GM12892 (cell line): ENCODE measurements at places on chromosomes 2 and 18.

GRCh38 chr2:142033393-142033792, 97.4 kb downstream of the LRP1B start:
- no peak for DNase-seq

- DNase-seq = no peak
Observed at GRCh38 chr2:181742922-181743722, 62.8 kb upstream of the NEUROD1 start.

GRCh38 chr18:6022074-6022444, 126.7 kb upstream of the TMEM200C start:
- no peak for DNase-seq

DNA sequence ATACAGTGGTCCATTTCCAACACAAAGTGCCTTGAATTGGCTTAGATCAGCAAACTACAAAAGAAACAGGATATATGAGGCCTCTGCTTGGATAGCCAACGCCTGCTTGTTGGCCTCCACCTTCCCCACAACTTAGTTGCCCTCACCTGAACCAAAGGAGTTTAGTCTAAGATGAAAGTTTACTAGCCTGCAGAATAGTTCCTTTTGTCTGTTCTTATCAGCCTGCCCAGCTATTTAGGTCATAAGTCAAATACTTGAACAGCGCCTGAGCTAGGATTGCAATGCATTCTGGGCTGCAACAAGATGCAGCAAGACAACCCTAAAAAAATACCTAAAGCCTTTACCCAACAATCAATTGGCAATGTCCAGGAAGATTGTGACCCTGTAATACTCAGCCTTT, 13.1 kb upstream of the EPG5 start:
- no peak for DNase-seq

GRCh38 chr2:69192176-69192945, 179.4 kb downstream of the ANTXR1 start:
- no peak for DNase-seq

DNA sequence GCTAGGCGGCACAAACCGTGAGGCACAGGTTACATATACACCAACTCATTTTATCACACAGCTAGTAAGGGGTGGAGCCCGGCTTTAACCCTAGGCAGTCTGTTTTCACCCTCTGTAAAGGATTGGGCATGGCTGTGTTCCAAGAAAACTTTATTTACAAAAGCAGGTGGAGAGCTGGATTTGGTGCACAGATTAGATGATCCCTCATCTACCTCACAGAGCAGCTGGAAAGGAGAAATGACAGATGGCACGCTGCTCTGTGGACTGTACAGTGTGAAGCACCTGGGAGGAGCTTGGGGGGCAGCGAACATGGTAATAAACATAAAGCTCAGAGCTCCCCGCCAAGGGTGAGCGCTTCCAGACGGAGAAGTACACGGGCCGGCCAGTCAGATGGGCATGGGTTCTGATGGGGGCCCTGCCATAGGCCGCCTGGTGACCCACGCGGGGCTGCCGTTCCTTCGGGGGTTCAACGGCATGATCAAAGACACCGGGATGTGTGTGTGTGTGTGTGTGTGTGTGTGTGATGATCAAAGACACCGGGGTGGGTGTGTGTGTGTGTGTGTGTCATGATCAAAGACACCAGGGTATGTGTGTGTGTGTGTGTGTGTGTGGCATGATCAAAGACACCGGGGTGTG, 862 bp upstream of the TMEM177 start:
- no peak for DNase-seq

- DNase-seq = no peak
Observed at GRCh38 chr18:961644-962355, 57.1 kb downstream of the ADCYAP1 start.

DNA sequence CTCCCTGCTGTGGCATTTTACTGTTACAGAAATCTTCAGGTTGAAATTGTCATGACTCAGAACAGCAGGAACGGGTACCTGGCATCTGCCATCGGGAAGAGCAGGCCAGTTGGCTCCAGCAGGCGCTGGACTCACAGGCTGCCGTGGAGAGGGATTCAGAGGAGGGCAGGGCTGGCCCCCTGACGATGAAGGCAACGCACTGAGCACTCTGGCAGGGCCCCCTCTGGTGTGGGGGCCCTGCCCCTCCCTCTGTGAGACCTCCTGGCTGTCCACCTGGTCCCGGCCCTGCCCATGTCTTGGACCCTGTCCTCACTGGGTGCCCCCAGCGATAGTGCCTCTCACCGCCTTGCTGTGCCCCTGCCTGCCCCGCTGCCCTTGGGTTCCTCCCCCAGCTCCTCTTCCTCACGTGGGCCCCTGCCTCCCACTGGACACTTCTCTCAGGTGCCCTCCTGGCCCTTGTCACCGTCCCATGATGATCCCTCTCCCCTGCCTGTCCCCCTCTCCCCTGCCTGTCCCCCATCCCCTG, 23.3 kb upstream of the ALLC start:
- no peak for DNase-seq

- DNase-seq = no peak
Observed at GRCh38 chr2:102268510-102269199, 42.7 kb upstream of the IL1RL1 start.

GRCh38 chr2:98376301-98376910, 30.1 kb downstream of the CNGA3 start:
- DNase-seq = no peak
